ENCODE measurements at places on chromosomes 12 and 14.
A peak's percentile ranks its signal among the peaks of the same experiment; 100 is the strongest.

- DNase-seq: no peak
These were observed 17.0 kb downstream of the SLC8A3 start for GRCh38 chr14:70171726-70172125.

GRCh38 chr12:12715459-12716150 is 1.6 kb upstream of the CDKN1B start:
- peak; percentile 44 for DNase-seq

DNA sequence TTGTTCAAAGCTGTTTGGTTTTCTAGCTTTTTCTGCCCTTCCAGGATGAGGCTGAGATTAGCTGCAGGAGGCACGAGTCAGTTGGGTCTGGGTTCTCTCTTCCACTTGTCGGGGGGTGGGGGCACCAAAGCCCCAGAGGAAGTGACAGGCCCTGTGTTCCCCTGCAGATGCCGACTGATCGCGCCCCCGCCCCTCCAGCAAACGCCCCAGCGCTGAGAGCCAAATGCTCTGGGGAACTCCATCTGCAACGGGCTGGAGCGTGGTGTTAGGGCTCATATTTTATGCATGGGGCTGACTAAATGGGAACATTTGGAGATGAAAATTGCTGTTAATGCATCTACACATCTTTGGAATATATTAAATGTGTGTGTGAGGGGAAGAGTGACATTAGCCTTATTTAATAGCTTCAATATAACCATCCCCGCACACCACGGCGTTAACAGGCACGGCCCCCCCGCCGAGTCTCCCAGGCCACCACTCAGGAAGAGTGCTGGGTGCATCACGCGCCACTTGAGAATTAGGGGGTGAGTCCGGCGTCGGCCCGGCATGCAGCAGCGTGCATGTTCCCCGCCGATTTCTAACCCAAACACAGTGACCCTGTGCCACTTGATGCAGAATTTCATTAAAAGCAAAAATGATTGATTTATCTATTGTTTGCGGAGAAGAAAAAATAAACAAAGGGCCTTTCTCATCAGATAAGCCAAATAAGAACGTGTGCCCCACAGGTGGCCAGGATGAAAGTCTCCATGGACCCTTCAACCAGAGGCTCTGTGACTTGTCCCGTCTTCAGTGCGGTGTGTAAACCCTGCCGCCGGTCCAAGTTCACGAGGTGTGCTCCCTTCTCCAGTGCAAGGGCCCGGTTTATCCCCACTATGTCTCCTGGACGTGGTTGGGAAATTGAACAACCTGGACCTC is 165.0 kb upstream of the RTL1 start:
- DNase-seq: no peak

- peak; percentile 80 for DNase-seq
These were observed 798 bp upstream of the RASAL1 start for GRCh38 chr12:113136128-113136989.

DNA sequence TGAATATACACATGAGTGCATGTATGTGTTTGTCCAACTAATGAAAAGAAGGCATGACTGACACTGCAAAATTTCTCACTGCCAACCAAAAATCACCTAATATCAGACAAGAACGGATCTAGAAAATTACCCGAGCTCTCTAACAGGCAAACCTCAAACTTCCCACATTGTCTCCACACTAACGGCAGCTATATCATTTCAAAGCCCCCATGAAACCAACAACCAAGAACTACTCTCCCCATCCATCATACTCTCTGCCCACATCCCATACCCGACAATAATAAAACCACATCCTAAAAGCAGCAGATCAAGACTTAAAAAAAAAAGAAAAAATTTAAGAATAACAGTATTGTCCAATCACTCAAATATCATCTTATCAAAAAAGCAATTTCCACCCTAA is 227.1 kb downstream of the CEP128 start:
- DNase-seq: no peak

GRCh38 chr12:112252184-112252583 is 126.8 kb downstream of the TRAFD1 start:
- no peak for DNase-seq

DNA sequence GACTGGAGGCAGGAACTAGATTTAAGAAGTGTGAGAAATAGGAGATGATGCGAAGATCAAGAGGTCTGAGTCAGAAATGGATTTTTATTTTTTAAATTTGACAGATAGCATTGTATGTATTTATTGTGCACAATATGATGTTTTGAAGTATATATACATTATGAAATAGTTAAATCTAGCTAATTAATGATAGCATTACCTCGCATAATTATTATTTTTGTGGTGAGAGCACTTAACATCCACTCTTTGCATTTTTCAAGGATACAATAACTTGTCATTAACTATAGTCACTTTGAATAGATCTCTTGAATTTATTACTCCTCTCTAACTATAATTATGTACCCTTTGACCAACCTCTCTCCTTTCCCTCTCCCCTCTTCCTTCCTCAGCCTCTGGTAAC is 3.7 kb downstream of the SMOC1 start:
- DNase-seq: no peak

GRCh38 chr14:61997161-61997560 is 234.9 kb downstream of the SNAPC1 start:
- DNase-seq: no peak

DNA sequence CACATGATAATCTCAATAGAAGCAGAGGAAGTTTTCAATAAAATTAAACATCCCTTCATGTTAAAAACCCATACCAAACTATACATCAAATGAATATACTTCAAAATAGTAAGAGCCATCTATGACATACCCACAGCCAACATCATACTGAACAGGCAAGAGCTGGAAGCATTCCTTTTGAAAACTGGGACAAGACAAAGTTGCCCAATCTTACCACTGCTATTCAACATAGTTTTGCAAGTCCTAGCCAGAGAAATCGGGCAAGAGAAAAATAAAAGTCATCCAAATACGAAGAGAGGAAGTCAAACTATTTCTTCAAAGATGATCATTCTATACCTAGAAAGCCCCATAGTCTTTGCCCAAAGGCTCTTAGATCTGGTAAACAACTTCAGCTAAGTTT is 454.7 kb upstream of the PRICKLE1 start:
- DNase-seq: no peak

DNA sequence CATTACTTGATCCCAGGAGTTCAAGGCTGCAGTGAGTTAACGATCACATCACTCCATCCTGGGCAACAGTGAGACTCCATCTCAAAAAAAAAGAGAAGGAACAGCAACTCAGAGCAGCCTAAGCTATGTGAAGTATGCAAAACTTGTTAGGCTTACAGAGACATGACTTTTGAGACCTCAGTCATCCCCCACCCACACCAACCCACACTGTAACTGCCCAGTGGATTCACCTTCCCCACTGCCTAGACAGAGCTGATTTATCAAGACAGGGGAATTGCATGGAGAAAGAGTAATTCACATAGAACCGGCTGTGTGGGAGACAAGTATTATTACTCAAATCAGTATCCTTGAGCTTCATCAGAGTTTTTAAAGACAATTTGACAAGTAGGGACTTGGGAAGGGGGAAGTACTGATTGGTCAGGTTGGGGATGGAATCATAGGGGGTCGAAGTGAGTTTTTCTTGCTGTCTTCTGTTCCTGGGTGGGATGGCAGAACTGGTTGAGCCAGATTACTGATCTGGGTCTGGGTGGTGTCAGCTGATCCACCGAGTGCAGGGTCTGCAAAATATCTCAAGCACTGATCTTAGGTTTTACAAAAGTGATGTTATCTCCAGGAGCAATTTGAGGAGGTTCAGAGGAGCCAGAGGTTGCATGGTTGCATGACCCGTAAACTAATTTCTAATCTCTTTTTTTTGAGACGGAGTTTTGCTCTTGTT is 6.2 kb upstream of the WDR89 start:
- DNase-seq: no peak

- no peak for DNase-seq
These were observed 104.8 kb downstream of the DUSP6 start for GRCh38 chr12:89247541-89247942.

DNA sequence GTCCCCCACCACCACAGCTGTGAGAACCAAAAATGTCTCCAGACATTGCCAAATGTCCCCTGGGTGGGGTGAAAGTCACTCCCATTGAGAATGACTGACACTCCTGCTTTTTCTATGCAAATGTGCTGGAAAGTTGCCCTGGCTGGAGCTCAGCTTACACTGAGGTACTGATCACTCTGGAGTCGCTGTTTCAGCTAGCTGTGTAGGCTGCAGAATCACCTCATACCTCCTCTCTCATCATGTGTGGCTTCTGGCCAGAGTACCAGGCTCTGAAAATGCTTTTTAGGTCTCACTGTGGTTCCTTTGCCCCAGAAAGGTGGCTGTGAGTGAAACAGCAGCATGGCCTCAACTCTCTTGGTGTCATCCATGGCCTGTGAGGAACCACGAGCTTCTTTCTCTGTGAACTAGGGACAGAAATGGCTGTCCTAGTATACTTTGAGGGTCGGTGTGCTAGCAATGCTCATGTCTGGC is 414.4 kb downstream of the DPF3 start:
- DNase-seq: no peak

Measured in CD4-positive, alpha-beta memory T cell (primary cell).